Left ventricle myocardium inferior (tissue), 1 donor: ENCODE measurements at places on chromosomes 4 and X. TPM values are rescaled to one million over a fixed set of nuclear protein-coding genes. Genes with fewer than 3 reads are reported as not detected.

GRCh38 chr4:109912706-109913595 is at the start of gene EGF:
Gene EGF (plus strand): TSS chr4:109912883. CDS start chr4:109913336, 453 bp downstream.
- no peak for DNase-seq

DNA sequence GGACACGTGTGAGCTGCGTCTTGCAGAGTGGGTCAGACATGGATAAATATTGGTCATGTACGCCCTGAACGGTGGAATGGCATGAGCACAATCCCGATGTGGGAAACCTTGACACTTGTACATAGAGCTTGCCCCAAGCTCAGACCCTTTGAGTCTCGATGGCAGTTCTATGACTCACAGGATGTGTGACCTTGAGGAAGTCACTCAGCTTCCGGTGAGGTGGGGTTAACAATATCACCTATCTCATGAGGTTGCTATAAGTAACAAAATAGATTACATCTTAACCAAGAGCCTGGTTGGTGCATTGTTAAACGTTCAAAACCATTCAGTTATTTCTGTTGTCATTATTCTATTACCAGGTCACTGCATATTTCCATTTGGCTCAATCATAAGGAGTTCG is 109.1 kb upstream of the TBL1X start:
- no peak for DNase-seq

DNA sequence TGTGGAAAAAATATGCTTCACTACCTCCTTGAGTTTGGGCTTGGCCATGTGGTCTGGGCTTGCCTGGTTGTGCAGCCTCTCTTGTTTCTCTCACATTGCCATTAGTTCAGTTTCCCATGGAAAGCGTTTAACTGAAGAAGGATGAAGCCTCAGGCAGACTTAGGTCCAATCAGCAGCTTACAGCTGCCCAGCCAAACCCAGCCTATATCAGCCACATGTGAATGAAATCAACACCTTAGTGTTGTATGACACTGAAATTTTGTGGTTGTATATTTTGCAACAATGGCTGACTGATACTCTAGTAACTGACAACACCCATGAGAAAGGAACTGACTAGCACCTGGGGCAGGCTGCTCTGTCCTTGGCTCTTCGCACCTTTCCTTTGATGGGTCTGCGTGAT is 81.2 kb downstream of the KLF8 start:
- no peak for DNase-seq

KIAA1210 gene
- not detected for total RNA-seq

SATL1 gene
- total RNA-seq = not detected

ZNF518B gene
- total RNA-seq = 21.7 TPM
